ENCODE measurements at places on chromosomes 7 and 10. TPM values are rescaled to one million over a fixed set of nuclear protein-coding genes. Genes with fewer than 3 reads are reported as not detected.

DNA sequence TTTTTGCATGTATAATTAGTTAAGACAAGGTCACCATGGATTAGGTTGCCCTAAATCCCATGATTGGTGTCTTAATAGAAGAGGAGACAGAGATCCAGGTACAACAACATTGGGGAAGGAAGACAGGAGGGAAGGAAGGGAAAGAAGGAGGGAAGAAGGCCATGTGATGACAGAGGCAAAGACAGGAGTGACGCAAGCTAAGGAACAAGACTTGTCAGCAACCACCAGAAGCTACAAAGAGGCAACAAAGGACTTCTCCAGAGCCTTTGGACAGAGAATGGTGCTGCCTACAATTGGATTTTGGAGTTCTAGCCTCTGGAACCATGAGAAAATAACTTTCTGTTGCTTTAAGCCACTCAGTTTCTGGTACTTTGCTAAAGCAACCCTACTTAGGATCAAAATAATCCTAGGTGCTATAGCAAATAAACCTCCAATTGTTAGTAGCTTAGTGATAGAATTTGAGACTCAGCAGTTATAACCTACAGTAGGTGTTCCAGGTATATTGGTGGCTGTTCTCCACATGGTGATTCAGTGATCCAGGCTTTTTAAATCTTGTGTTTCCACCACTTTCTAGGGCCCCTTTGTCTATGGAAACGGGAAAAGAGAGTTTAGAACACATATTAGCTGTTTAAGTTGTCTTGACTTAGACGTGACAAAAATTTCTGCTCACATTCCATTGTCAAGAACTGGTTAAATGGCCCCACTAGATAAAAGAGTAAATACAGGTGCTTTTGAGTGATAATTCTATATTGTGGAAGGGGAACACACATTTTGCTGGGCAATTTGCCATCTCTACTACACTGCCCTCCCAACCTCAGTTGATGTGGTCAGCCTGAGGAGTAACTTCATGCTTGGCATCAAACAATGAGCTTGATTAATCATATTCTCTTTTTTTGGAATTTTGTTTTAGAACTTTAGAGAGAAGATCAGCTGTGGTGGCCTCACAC, 70.5 kb upstream of the SP4 start:
- no peak for DNase-seq
- no peaks in the 10 kb centered on the region for H3K27me3 ChIP-seq
- H3K4me3 ChIP-seq, result no peak overlapping the region
- no peaks in the 10 kb centered on the region for H3K4me1 ChIP-seq
- H3K27ac ChIP-seq, result no peak overlapping the region
- H3K36me3 ChIP-seq, result no peaks in the 10 kb centered on the region

DNA sequence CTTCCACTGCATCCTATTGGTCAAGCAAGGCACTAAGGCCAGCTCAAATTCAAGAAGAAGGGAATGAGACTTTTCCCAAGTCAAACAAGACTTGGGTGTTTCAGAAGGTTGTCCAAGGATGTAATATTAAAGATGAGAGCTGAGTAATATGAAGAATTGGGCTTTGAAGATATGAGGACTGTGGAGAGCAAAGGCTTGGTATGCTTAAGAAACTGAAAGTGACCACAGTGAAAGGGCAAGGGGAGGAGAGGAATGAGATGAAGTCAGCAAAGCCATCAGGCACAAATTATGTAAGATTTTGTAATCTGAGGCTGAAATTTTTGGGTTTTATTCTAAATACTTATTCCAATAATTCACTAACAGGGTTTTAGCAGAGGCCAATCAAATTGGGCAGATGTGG, 38.6 kb upstream of the NPY start:
- H3K4me1 ChIP-seq, result no peaks in the 10 kb centered on the region
- DNase-seq, result no peak
- no peaks in the 10 kb centered on the region for H3K27me3 ChIP-seq
- H3K4me3 ChIP-seq, result no peak overlapping the region
- no peaks in the 10 kb centered on the region for H3K36me3 ChIP-seq

Gene SFTPD
- total RNA-seq, result not detected

GRCh38 chr7:67505449-67505848, 508.8 kb downstream of the TYW1 start:
- H3K36me3 ChIP-seq, result no peaks in the 10 kb centered on the region
- no peaks in the 10 kb centered on the region for H3K27me3 ChIP-seq
- H3K4me3 ChIP-seq, result no peak overlapping the region
- H3K27ac ChIP-seq, result no peak overlapping the region
- no peak for DNase-seq

- H3K4me3 ChIP-seq, result no peak overlapping the region
- no peaks in the 10 kb centered on the region for H3K27me3 ChIP-seq
- no peaks in the 10 kb centered on the region for H3K36me3 ChIP-seq
- DNase-seq, result no peak
- H3K27ac ChIP-seq, result no peak overlapping the region
Measured at GRCh38 chr7:157986051-157986450, 601.6 kb downstream of the PTPRN2 start.

Gene NPC1L1
- total RNA-seq, result not detected

- H3K27me3 ChIP-seq, result no peaks in the 10 kb centered on the region
- DNase-seq, result peak; percentile 39
- H3K4me3 ChIP-seq, result no peak overlapping the region
- H3K36me3 ChIP-seq, result no peaks in the 10 kb centered on the region
- no peak overlapping the region for H3K27ac ChIP-seq
- H3K4me1 ChIP-seq, result peaks cover 12% of the 10 kb centered on the region
Measured at GRCh38 chr7:96219378-96220130, 102.3 kb downstream of the SLC25A13 start.

Gene CPXM2
- total RNA-seq, result not detected

DNA sequence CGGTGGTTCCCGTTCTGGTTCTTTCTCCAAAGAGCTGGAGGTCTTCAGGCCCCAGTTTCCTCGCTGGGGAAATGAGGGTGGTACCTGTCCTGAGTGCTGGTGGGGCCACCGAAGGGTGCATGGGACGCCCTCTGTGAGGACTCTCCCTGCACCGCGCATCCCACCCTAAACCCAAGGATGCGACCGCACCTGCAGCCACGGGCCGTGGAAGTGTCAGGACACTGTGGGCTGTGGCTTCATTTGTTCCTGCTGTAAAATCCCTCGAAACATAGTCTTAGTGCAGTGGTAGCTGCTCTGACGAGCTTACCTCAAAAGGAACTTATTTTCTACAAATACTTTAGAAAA, 84.1 kb downstream of the NKX6-2 start:
- H3K4me1 ChIP-seq, result no peaks in the 10 kb centered on the region
- no peak overlapping the region for H3K4me3 ChIP-seq
- H3K36me3 ChIP-seq, result peaks cover 64% of the 10 kb centered on the region
- no peak overlapping the region for H3K27ac ChIP-seq
